ENCODE measurements at places on chromosomes 6 and 20.

- no peak for DNase-seq
These were observed 67.6 kb downstream of the SLC22A2 start for GRCh38 chr6:160190973-160191372.

GRCh38 chr20:9490631-9491030 is 23.8 kb upstream of the LAMP5 start:
- no peak for DNase-seq

- no peak for DNase-seq
These were observed 131.7 kb upstream of the MAP3K4 start for GRCh38 chr6:160859822-160860221.

- DNase-seq = no peak
These were observed 5.8 kb downstream of the DEFB123 start for GRCh38 chr20:31446084-31446819.

DNA sequence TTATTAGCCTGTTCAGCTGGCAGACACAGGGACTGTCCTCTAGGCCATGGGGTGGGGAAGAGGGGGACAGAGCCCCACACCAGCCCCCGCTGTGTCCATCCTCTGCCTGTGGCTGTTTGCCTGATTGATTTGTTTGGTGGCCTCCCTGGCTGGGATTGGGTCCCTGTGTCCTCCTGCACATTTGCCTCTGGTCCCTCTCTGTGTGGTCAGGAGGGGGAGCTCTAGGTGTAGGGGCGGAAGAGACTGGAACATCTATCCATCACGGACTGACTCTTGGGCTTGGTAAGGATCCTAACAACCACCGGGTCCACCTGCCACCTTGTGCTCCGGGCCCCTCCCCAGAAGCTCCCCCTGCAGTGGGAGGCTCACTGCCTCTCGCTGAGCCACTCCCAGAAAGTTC is 38.4 kb upstream of the CCDC167 start:
- DNase-seq = no peak

DNA sequence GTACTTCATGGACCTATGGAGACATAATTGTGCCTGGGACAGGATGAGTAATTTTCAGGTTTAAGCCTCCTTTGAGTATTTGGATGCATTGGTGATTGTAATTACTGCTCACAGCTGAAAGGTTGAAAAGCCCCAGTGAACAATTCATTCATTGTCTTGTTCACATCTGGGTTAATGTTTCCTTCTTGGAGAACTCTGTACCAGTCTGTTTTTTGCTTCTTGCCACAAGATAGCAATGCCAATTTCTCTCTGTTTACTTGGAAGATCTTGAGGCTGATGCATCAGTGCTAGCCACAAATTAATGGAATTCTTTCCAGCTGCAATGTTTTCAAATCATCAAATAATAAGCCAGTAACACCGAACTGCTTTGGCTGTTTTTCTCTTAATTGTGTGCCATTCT is 207.8 kb downstream of the BMP2 start:
- no peak for DNase-seq

DNA sequence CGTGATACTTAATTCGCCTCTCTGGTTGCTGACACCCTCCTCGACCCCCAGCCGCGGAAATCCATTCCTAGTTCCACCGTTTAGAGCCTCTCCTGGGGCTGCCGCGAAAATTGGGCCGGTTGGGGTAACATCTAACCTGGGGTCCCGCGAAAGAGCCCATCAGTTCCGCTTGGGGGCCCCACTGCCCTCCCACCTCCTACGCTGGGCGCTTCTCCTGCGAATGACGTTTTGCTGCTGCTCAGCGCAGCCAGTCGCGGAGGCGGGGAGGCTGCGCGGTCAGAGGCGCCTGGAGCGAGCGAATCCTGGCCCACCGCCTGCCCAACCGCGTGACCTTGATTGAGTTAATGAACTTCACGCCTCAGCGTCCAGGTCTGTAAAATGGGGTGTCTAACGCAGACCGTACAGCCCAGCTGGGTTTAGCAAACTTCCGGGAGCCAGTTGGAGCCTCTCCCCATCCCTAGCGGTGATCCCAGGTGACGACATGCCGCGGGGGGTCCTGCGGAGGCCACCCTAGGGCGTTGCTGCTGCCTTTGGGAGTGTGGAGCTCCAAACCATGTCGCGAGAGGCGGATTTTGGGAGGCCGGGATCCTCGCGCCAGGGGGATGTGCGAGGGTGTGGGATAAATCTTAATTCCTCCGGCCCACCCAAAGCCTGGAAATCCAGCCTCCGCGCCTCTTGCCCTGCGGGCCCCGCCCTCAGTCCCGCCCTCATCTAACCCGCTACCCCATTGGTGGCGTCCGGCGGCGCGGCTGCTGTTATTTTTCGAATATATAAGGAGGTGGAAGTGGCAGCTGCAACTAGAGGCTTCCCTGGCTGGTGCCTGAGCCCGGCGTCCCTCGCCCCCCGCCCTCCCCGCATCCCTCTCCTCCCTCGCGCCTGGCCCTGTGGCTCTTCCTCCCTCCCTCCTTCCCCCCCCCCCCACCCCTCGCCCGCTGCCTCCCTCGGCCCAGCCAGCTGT is at the start of gene CDC25B:
CDC25B (plus strand) TSS at position 800 of the 958 bp plus-strand sequence. CDS start 222 bp downstream, outside the sequence.
- DNase-seq = peak; percentile 95

- DNase-seq = peak; percentile 47
These were observed 704 bp downstream of the TOP1 start for GRCh38 chr20:41029150-41029901.

- DNase-seq = no peak
These were observed 105.9 kb upstream of the MLN start for GRCh38 chr6:33909737-33910136.

DNA sequence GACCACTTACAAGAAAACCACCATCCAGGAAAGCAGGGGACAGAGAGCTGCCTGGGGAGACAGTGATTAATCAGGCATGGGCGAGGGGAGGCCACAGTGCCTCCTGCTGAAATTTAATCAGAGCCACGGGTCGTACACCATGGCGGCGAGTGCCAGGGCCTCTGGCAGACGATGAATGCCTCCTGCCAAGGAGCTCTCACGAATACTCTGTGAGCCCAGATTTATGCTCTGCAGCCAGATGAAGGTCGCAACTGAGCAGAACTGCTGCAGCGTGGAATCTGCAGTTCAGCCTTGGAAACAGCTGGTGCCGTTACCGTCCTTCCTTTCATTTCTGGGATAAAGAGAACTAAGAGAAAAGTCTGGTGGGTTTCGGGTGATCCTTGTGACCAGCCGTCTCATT is 85.6 kb downstream of the BFSP1 start:
- no peak for DNase-seq

GRCh38 chr6:146870760-146871159 is 272.0 kb downstream of the ADGB start:
- no peak for DNase-seq

DNA sequence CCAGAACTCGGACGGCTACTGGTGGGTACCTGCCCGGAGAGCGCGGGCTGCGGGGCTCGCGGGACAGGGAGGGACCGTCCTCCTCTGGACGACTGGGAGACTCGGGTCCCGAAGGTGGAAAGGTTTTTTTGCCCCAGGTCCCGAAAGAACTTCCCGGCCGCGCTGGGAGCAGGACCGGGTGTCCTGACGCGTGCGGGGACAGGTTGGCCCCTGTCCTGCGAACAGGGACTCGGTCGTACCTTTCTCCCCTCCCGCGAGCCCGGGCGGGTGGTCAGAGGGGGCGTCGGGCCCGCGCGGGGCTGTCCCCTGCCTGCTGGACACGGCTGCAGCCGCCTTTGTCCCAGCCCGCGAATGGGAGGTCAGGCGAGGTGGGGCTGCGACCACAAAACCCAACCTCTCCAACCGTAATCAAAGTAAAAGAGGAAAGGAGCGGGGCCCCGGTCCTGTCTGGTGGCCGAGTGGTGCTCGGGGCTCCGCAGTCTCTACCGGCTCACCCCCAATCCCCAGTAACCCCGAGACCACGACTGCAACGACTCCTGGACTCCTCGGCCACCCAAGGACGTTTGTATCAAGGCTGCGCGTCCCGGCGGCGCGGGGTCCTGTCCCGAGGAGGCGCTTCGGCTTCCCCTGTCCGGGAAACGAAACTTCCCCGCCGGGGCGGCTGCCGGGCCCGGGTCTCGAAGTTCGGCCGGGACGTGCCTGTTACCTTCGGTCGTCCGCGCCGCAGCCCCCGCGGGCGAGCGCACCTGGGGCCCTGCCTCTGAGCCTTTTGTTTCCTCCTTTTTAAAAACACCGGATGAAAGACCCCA is 798 bp downstream of the DSP start:
- peak; percentile 42 for DNase-seq

Data from astrocyte of the hippocampus (primary cell).